ENCODE measurements at places on chromosomes 4 and X.

GRCh38 chr4:47238667-47239066, 207.3 kb downstream of the GABRB1 start:
- no peak for DNase-seq

GRCh38 chr4:3784454-3785291, 18.5 kb downstream of the ADRA2C start:
- DNase-seq, result no peak

DNA sequence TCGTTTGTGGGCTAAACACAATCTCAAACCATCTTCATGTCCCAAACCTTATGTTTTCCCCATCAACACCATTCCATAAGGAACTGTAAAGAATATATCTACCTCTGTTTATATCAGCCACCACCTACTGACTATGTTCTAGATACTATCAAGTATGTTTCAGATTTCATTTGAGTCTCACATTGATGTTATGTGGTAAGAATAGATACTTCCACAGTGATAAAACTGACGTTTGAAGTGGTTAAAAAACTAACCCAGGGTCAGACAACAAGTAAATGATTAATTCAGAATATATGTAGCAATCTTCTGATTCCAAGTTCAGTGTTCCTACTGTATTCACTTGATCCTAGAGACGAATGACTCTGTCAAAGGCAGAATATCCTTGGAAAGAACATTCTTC, 156.8 kb upstream of the RASGEF1B start:
- no peak for DNase-seq

DNA sequence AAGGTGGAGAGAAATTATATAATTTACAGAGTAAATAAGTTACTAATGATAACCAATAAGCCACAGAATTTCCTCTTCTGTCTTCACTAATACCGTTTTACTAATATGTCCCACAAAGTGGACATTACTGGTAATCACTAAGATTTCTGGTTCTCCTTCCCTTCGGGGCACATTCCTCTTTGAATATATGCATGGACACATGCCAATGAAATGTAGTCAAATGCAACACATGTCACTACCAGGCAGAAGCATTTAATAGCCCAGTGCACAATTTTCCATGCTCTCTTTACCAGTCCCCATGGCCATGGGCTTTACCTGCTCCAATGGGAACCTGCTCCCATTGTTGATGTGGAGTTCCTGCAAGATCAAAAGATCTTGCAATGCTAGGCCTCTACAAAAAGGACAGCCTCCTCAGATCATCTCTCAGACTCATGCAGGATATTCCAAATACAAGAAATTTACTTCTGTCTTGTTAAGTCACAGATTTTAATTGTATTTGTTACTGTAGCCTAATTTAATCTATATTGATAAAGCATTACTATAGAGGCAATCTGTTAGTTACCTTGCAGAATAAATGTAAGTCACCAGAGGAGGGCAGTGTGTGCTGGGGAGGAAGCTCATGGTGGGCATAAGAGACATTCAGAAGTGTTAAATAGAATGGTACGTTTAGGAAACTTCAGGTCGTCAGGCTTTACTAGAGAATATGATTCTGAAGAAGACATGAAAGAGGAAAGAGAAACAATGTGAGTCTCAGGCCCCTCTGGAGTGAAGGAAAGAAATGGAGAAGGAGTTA, 37.1 kb upstream of the INPP4B start:
- DNase-seq, result no peak

- no peak for DNase-seq
Measured at GRCh38 chr4:26936284-26937065, 75.8 kb downstream of the STIM2 start.

DNA sequence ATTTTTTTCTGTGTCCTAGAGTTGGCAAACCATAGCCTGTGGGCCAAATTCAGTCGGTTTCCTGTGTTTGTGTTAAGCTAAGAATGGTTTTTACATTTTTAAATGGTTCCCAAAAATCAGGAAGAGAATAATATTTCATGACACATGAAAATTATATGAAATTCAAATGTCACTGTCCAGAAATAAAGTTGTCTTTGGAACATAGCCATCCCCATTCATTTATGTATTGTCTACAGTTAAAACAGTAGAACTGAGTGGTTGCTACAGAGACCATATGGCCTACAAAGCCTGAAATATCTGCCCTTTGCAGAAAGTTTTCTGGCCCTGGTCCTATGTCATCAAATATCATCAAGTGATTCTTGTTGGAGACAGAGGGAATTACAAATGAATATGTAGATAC, 15.5 kb downstream of the FRMPD4 start:
- no peak for DNase-seq

GRCh38 chr4:10021653-10022023, 341 bp upstream of the SLC2A9 start:
- DNase-seq, result no peak

DNA sequence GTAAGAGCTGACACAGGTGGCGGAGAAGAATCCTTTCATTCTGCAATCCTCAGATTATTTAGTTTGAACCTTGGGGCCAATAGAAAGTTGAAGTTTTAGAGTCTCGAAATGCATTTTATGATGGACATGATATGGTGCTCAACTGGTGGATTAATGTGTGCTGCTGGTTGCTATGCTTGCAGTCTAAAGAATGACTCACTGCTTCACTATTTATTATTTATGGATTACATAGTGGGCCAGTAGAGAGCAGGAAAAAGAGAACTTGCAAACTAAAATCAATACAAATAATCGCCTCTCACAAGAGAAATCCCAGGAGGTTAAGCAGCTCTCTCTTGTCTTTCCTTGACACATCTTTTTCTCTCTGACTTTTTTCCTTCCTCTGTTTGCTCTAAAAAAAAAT, 2326.8 kb upstream of the AGA start:
- no peak for DNase-seq

DNA sequence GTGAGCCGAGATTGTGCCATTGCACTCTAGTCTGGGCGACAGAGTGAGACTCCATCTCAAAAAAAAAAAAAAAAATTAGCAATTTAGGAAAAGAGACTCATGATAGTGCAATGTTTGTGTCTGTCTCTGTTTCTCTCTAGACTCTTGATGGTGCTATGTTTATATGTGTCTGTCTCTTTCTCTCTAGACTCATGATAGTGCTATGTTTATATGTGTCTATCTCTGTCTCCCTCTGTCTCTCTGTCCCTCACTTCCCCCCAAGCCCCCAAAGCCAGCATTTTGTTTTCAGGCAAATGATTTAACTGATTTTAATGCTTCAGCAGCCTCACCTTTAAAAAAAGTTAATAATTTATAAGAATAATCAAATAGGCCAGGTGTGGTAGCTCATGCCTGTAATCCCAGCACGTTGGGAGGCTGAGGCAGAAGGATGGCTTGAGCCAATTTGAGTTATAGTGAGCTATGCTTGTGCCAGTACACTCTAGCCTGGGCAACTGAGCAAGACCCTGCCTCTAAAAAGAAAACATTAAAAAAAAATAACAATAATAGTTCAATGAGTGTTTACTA, 6.9 kb downstream of the MOB1B start:
- DNase-seq, result no peak

DNA sequence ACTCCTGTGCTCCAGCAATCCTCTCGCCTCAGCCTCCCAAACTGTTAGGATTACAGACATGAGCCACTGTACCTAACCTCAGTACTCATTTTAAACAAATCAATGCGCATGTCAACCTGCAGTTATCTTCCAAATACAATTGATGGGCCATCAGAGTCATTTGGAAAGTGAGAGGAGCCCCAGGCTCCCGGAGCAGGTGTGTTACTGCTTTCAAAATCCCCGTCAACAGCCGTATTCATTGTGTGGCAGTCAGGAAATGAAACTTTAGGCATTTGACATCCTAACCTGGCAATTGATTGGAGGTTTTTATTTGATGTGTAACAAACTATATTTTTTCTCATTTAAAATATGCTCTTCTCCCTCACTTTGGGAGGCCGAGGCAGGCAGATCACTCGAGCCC, 623.6 kb upstream of the TENM3 start:
- DNase-seq, result no peak

- no peak for DNase-seq
Measured at GRCh38 chrX:13843150-13843721, 26.3 kb upstream of the GPM6B start.

GRCh38 chrX:97867266-97867665, 983.6 kb downstream of the RPA4 start:
- no peak for DNase-seq

- DNase-seq, result no peak
Measured at GRCh38 chrX:41334363-41335197, 618 bp downstream of the DDX3X start.

DNA sequence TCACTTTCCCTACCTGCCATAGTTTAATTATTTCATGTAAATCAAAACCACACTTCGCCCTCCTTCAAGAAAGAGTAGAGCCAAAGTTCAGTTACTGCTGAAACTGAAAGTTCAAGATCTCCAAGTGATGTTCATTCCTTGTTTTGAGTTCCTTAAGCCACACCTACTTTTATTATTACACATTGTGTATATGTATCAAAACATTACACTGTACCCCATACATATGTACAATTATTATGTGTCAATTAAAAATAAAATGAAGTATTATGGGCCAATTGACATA, 892.3 kb upstream of the NDST4 start:
- no peak for DNase-seq

DNA sequence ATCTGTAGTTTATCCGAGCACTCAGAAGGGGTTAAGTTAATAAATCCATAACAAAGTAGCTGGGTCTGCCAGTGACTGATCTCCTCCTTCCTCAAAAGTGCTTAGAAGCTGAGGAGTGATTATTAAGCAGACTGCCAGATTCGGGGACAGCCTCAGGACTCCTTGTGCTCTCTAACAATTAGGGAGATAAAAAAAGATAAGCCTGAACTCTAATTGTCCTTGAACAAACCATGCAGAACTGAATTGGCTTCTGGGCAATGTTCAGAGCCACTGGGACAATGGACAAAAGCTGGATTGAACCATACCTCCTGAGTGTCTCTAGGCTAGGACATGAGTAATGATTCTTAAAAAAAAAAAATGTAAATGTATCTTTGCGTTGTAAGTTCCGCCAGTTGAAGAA, 22.7 kb upstream of the GRPR start:
- DNase-seq, result no peak

DNA sequence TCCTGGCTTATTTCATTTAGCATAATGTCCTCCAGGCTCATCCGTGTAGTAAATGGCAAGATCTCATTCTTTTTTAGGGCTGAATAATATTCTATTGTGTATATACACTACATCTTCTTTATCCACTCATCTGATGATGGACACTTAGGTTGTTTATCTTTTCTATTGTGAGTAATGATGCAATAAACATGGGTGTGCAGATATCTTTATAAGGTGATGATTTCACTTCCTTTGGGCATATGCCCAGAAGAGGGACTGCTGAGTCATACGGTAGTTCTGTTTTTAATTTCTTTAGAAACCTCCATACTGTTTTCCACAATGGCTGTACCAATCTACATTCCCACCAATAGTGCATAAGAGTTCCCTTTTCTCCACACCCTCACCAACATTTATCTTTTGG, 317.6 kb upstream of the CNKSR2 start:
- DNase-seq, result no peak

DNA sequence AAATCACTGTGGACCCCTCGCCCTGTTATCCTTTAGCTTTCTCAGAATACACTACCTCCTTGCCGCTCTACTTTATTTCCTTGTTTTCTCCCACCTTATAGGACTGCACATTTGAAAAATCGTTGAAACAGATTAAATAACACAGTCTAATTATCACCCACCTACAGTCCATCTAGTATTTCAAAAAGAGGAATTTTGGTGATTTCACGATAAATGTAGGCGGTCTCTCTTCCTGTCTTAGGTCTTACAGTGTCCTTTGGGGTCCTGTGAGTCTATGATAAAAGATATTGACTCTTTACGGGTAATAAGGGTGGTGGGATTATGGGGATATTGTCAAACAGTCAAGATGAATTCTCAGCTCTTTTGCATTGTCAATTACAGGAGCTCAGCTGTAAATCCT, 2.4 kb upstream of the TBL1X start:
- no peak for DNase-seq

- DNase-seq, result no peak
Measured at GRCh38 chrX:14295426-14295825, 233.9 kb upstream of the GLRA2 start.

GRCh38 chr4:122806981-122807679, 19.5 kb upstream of the FGF2 start:
- no peak for DNase-seq

- no peak for DNase-seq
Measured at GRCh38 chr4:145804116-145804515, 124.2 kb downstream of the C4orf51 start.

DNA sequence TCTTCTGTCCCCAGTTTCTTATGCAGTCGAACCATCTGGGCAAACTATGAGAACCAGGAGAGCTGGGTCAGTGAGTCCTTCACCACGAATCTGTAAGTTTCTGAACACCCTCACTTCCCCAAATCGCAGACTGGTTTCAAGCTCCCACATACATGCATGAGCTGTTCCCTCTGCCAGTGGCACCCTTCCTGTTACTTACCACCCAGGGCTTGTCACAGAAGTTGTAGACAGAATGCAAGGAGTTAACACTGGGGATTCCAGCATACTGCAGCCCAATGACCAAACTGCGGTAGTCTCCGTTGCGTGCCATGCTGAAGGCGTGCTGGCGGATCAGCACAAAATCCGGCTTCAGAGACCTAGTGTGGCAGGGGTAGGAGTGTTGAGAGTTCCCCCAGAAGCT, 14.6 kb downstream of the SYN1 start:
- DNase-seq, result no peak

DNA sequence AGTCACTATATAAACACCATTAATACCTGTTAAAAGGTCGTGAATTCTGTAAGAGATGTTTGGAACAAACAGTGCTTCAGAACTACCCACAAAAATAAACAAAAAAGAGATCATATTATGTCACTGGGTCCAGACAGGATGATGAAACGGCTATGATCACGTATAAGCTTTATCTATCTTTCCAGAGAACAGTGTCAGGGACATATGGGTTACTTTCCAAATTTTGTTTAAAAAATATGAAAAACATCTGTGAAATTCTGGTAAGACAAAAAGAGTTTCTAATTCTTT, 90.0 kb downstream of the SORBS2 start:
- DNase-seq, result no peak

- DNase-seq, result no peak
Measured at GRCh38 chrX:49175435-49176274, 4.0 kb downstream of the PLP2 start.

DNA sequence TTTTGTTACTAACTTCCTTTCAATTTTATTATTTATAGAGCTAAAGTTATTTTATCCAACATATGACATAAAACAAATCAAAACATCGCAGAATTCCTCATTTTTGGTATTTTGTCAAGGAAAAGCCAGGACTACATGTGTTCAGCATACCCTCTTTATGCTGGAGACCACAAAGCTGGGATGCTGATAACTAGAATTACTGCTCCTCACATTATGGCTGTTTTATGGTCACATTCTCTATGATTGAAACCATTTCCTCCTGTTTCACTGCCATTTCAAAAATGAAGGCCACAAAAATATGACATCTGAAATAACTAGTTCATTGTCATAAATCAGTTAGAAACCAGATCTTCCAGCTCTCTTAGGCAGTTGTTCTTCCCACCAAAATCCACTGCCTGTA, 41.7 kb downstream of the KLHL34 start:
- no peak for DNase-seq

All from chondrocyte (in vitro differentiated cells).